SK-N-DZ (cell line): ENCODE measurements at places on chromosomes 16 and 17.

DNA sequence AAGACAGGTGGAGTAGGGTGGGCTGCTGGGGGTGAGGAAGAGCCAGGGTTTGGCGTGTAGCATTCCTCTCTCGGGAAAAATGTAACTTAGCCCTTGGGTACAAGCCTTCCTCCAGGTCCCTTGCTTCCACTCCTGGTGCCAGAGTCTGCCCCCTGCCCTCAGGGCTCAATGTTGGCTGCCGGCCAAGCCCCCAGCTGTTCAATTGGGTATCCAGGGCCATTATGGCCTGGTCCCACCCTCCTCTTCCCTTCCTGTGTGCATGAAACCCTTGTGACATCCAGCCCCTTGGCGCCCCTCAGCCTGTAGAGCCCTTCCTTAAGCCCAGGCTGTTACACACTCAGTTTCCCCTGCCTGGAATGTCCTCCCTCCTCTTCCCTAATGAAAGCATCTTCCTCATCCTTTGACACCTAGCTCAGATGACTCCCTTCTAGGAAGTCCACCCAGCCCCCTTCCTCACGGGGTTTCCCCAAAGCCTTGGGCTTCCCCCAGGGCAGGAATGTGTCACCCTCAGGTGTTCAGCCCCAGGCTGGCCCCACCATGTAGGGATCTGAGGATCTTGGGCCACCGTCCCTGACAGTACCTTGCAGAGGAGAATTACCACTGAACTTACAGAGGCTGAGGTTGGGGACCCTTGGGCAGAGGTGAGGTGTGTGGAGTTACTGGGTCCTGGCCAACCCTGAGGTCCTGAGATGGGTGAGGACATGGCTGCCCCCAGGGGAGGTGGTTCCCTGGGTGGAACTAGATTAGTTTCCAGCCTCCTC lies 30.0 kb downstream of the B9D1 start:
- DNase-seq: no peak

DNA sequence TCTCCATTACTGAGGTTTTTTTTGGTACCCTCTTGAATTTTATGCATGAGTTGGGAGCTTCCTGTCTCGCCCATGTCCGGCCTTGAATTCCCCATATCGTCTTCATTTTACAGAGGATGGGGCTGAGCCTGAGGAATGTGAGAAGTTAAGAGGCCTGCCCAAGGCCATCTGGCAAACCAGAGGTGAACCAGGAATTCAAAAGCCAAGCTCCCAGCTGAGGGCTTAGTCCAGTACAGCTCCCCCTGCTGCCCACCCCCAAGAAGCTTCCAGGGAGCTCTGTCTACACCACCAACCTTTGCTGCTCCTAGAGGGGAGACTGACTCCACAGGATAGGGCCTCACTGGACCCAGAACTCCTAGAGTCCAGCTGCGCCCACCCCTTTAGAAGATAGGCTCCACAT lies 20.7 kb upstream of the C16orf78 start:
- peak; percentile 51 for DNase-seq

GRCh38 chr16:78523212-78523985 lies 423.9 kb downstream of the WWOX start:
- DNase-seq: peak; percentile 59

DNA sequence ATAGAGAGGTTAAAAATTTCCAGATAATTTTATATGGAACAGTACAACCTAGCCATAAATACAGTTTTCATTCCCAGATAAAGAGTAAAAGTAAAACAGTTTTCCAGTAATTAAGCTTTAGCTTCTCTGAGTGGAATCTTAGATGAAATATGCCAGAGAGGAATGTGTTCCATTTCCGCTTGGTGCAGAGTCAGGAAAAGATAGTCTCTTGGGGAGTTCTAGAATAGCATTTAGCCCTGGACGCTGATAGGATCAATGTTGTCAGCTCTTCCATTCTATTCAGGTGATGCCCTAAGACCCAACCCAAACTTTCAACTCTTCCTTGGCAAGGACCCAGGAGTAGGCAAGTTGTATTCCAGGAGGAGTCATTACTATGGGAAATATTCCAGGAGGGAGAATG lies 30.9 kb upstream of the ABCA3 start:
- DNase-seq: no peak

- no peak for DNase-seq
These were observed 32.0 kb upstream of the PLLP start for GRCh38 chr16:57316390-57317017.

- DNase-seq: no peak
These were observed 1.4 kb downstream of the YPEL2 start for GRCh38 chr17:59332749-59333377.

- DNase-seq: no peak
These were observed 14.5 kb downstream of the RHBDL3 start for GRCh38 chr17:32279891-32280716.

DNA sequence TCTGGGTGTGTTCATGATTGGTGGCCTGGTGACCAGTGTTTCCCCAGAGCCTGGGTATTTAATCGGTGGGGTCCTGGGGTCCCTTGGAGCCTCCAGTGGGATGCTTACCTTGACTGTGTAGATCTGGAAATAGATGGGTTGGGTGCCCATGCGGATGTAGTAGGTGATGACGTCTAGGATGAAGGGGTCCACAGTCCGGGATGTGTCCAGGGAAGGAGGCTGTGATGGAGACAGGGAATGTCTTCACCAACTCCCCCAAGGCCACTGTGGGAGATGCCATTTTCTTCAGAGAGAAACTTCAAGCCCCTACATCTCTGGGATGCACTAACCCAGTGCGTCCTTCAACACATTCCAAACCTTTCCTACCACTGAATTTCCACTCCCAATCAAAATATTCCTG lies 24.1 kb upstream of the MFSD6L start:
- DNase-seq: no peak

- no peak for DNase-seq
These were observed 787.4 kb downstream of the KCNJ2 start for GRCh38 chr17:70956726-70957125.

GRCh38 chr17:17924857-17925250 lies 47.3 kb downstream of the TOM1L2 start:
- DNase-seq: no peak

- no peak for DNase-seq
These were observed 281.5 kb downstream of the HS3ST3A1 start for GRCh38 chr17:13320046-13320785.

DNA sequence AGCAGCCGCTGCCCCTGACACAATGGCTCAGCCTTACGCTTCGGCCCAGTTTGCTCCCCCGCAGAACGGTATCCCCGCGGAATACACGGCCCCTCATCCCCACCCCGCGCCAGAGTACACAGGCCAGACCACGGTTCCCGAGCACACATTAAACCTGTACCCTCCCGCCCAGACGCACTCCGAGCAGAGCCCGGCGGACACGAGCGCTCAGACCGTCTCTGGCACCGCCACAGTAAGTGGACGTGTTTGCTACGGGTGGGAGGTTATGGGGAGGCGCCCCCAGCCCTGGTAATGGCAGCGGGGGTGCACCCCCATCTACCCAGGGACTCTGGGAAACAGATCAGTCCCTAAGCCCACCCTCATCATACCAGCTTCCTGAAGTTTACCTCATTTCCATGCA lies 185.5 kb downstream of the RBFOX1 start:
- no peak for DNase-seq

- no peak for DNase-seq
These were observed 380.9 kb downstream of the SOX9 start for GRCh38 chr17:72501404-72502370.

DNA sequence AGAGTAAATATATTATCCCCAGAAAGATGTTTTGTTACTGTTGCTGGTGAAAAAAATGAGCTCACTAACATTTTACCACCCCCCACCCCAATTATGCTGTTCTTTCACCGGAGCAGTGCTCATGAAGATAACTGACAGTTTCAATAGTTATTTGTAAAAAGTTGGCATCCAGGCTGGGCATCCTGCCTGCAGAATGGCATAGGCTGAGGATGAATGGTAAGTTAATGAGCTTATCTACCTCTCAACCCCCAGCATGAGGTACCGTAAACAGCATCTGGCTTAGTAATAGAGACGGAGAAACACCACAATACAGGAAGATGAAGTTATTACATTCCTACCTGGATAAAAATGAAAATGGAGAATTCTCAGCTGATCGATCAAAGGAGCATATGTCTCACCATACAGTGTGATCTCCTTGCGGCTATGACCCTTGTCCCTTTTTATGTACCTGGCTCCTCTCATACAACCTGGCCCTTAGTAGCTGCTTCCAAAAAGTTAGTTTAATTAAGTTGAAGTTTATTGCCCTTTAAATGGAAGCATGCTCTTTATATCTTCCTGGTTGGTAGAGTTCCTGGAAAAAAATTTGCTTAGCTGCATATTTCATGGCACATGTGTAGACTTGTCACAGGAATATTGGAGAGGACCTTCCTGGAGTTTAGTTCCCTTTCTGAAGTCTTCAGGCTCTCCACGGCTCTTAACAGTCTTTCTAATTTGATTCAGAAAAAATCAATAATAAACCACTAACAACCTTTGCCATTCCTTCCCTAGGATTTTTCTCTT lies 61.2 kb upstream of the MPHOSPH6 start:
- no peak for DNase-seq

DNA sequence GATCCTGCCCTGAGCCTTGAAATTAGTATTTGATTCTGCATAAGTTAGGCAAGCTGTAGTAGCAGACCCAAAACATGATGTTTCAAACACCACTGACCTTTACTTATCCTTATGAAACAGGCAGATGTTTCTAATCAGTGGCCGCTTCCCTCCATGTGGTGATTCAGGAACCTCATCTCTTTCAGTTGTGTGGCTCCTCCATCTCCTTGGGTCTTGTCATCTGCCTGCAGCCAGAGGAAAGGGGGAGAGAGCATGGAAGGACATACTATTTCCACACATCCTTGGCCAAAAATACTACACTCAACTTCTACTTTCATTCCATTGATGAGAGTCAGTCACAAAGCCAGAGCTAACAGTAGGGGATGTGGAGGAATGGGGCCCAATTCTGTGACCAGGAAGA lies 41.6 kb upstream of the IRX6 start:
- no peak for DNase-seq

DNA sequence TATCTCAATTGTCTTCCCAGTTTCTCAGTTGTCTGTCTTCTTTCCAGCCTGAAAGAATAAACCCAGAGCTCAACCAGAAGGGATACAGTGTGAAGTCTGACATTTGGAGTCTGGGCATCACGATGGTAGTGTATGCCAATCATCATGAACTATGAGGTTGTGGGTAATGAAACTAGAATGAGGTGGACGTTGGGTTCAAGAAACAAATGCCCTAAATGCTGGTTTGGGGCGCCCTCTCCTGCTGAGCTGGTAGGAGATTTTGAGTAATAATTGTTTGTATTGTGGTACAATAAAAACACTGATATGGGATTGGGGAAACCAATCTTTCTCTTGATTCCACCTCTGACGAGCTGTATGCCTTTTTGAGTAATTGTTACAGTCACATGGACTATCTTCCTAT lies 110.4 kb downstream of the MAP2K6 start:
- DNase-seq: no peak

- no peak for DNase-seq
These were observed 67.0 kb upstream of the DNAH17 start for GRCh38 chr17:78644224-78644623.

DNA sequence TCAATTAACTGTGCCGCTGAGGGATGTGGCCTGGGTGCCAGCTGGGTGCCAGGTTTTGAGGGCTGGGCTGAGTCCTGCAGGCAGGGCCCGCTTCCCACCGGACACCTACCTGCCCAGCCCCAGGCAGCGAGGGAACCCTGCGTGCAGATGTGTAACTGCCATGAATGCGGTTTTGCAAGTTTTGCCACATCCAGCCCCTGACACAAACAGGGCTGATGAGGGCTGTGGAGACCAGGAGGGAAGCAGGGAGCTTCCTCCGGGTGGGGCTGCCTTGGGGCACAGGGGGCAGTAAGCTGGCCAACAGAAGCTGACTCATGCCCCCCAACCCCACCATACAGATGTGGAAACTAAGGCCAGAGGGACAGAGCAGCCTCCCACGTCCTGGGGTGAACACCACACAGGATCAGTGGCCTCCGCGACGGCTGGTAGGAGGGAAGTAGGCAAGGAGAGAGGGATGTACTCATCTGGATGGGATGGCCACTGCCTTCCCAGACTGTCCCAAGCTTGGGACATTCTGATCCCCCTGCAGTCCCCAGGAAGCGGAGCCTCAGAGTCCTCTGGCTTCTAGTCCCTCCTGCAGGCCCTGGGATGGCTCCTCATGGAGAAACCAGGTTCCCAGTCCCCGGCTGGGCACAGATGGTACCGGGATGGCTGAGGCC lies 1.6 kb downstream of the UBALD1 start:
- no peak for DNase-seq

GRCh38 chr17:79463421-79464317 lies 147.2 kb downstream of the RBFOX3 start:
- DNase-seq: no peak

GRCh38 chr17:17934806-17935205 lies 37.4 kb downstream of the TOM1L2 start:
- no peak for DNase-seq
